ENCODE measurements at places on chromosomes 11 and 22.

DNA sequence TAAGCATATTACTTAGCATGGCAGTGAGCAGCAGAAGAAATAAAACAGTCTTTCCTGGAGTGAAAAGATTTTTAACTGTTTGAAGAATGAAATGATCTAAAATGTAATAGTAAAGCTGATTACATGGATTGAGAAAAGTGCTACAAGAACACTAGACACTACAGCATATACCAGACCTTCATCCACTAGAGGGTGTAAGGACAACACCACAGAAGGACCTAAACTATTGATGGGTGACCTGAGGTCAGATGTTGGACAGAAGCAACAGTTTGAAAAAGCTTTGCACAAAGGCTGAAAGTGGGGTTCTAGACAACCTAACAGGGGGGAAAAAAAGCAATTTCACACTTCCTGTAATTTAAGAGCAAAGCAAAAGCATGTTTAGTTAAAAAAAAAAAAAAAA, 97.7 kb downstream of the RBFOX2 start:
- H3K36me3 ChIP-seq: no peaks in the 10 kb centered on the region
- H3K4me3 ChIP-seq: no peak overlapping the region
- no peak overlapping the region for H3K27ac ChIP-seq
- DNase-seq: no peak
- H3K27me3 ChIP-seq: peaks cover 2% of the 10 kb centered on the region

- H3K4me3 ChIP-seq: no peak overlapping the region
- H3K36me3 ChIP-seq: no peaks in the 10 kb centered on the region
- DNase-seq: no peak
- H3K27me3 ChIP-seq: no peaks in the 10 kb centered on the region
- no peak overlapping the region for H3K27ac ChIP-seq
- H3K4me1 ChIP-seq: no peaks in the 10 kb centered on the region
Observed at GRCh38 chr11:100827934-100828661, 141.0 kb downstream of the ARHGAP42 start.

- H3K4me3 ChIP-seq: peak overlapping the region; percentile 76
- H3K4me1 ChIP-seq: peaks cover 35% of the 10 kb centered on the region
- DNase-seq: no peak
- peaks cover 5% of the 10 kb centered on the region for H3K36me3 ChIP-seq
- no peaks in the 10 kb centered on the region for H3K27me3 ChIP-seq
- peak overlapping the region; percentile 60 for H3K27ac ChIP-seq
Observed at GRCh38 chr11:64229090-64229743, 1.1 kb upstream of the DNAJC4 start.

GRCh38 chr22:30705710-30706651, 11.3 kb downstream of the OSBP2 start:
- peak; percentile 55 for DNase-seq
- peaks cover 19% of the 10 kb centered on the region for H3K4me1 ChIP-seq
- no peaks in the 10 kb centered on the region for H3K36me3 ChIP-seq
- H3K4me3 ChIP-seq: no peak overlapping the region

Measured in activated CD4-positive, alpha-beta T cell treated with anti-CD3 and anti-CD28 coated beads for 36 hours (primary cell).